SK-N-SH (cell line): ENCODE measurements at places on chromosomes 4 and X. TPM values are rescaled to one million over a fixed set of nuclear protein-coding genes. Genes with fewer than 3 reads are reported as not detected.

GRCh38 chr4:19512086-19512485 is 739.6 kb upstream of the SLIT2 start:
- H3K27ac ChIP-seq: no peak overlapping the region
- no peaks in the 10 kb centered on the region for H3K27me3 ChIP-seq
- H3K36me3 ChIP-seq: no peaks in the 10 kb centered on the region
- no peak for DNase-seq
- H3K4me1 ChIP-seq: no peaks in the 10 kb centered on the region

- no peaks in the 10 kb centered on the region for H3K4me1 ChIP-seq
- H3K36me3 ChIP-seq: no peaks in the 10 kb centered on the region
- no peak overlapping the region for H3K27ac ChIP-seq
- peak; percentile 26 for DNase-seq
- no peak overlapping the region for H3K4me3 ChIP-seq
These were observed 186.5 kb downstream of the MSL3 start for GRCh38 chrX:11944501-11944900.

GRCh38 chr4:74625981-74626380 is 168.3 kb downstream of the BTC start:
- peaks cover 2% of the 10 kb centered on the region; the same call in 1 of the 2 replicates for H3K27me3 ChIP-seq
- DNase-seq: no peak
- H3K36me3 ChIP-seq: no peaks in the 10 kb centered on the region

DNA sequence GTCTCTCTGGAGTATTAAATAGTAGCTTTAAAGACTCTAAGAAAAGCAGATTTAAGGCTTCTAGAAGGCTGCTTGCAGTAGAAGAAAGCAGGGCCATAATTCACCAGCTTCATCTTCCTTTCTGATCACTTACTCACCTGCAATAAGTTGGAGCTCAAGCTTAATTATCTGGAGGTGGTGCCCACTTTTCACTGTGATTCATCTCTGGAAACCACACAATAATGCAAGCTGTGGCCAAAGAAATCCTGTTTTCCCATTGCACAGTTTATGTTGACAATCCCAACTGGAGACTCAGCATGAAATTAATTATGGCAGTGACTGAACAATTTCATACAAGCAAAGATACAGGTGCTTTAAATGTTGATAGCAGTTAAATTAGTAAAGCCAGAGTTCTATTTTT is 14.7 kb downstream of the CWH43 start:
- DNase-seq: no peak
- no peaks in the 10 kb centered on the region for H3K36me3 ChIP-seq
- no peak overlapping the region for H3K27ac ChIP-seq
- peaks cover 20% of the 10 kb centered on the region for H3K27me3 ChIP-seq

DNA sequence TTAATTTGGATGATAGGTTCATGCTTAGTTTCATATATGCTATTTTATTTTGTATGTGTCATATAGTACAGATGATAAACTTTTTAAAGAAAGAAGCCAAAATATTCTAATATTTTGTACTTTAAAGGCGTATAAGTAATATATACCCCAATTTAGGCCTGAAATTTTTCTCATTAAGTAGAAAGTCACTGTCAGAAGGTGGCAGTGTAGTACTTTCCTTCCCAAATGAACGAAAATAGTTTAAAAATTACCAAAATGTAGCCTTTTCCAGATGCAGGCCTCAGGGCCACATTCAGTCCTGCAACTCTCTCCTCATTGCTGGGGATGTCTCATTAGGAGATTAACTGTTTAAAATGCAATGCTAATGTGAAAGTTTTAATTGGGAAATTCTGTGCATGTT is 1263.6 kb downstream of the C4orf33 start:
- DNase-seq: peak; percentile 16
- no peaks in the 10 kb centered on the region for H3K36me3 ChIP-seq
- H3K4me1 ChIP-seq: no peaks in the 10 kb centered on the region
- H3K4me3 ChIP-seq: no peak overlapping the region

DNA sequence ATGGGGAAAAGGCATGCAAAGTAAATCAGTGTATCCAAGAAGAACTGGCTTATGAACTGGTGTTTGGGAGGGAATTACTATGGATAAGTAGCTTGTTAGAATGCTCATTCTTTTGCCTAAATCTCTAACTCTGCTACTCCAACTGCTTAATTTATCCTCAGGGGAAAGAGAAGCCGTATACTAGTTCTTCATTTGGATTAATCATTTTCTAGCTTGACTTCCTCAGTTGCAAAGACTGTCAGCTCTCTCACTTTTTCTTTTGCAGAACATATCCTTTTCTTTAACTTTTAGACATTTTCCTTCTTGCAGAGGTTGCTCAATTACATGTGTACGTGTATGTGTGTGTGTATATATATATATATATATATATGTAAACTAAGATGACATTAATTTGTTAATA is 21.9 kb downstream of the GPRIN3 start:
- no peak overlapping the region for H3K4me3 ChIP-seq
- no peak for DNase-seq
- H3K27me3 ChIP-seq: no peaks in the 10 kb centered on the region
- no peak overlapping the region for H3K27ac ChIP-seq

The VGLL1 gene
- polyA plus RNA-seq: not detected in 2 replicates

GRCh38 chr4:186775902-186776301 is 52.2 kb upstream of the FAT1 start:
- H3K4me3 ChIP-seq: no peak overlapping the region
- H3K4me1 ChIP-seq: no peaks in the 10 kb centered on the region
- no peaks in the 10 kb centered on the region for H3K27me3 ChIP-seq
- no peaks in the 10 kb centered on the region for H3K36me3 ChIP-seq

- no peaks in the 10 kb centered on the region for H3K36me3 ChIP-seq
- peak overlapping the region; percentile 16; the same call in 1 of the 2 replicates for H3K27ac ChIP-seq
- H3K4me1 ChIP-seq: peaks cover 19% of the 10 kb centered on the region; the same call in 1 of the 2 replicates
- DNase-seq: peak; percentile 76
These were observed 9.7 kb upstream of the TREX2 start for GRCh38 chrX:153455571-153455970.

DNA sequence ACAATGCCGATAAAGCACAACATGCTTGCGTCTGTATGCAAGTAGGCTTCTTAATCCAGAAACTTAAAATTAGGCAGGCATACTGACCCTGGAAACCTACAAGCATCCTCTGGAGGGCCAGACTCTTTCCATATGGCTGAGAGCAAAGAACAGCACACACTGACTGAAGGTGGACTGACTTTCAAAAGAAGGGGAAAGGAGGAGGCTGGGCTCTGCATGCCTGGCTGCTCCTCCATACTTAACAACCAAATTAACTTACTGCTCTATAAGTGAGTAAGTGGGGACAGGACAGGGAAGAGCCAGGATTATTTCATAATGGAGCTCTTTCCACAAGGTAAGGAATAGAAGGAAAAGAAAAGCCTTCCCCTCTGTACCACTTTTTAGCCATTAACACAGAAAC is 55.9 kb upstream of the ATP8A1 start:
- no peak for DNase-seq
- H3K27ac ChIP-seq: no peak overlapping the region
- H3K27me3 ChIP-seq: no peaks in the 10 kb centered on the region
- no peak overlapping the region for H3K4me3 ChIP-seq
- no peaks in the 10 kb centered on the region for H3K36me3 ChIP-seq

GRCh38 chr4:128227991-128228571 is 59.5 kb downstream of the PGRMC2 start:
- H3K4me1 ChIP-seq: peaks cover 12% of the 10 kb centered on the region; the same call in 1 of the 2 replicates
- no peak overlapping the region for H3K27ac ChIP-seq
- H3K4me3 ChIP-seq: no peak overlapping the region
- DNase-seq: no peak
- H3K36me3 ChIP-seq: no peaks in the 10 kb centered on the region
- no peaks in the 10 kb centered on the region for H3K27me3 ChIP-seq

DNA sequence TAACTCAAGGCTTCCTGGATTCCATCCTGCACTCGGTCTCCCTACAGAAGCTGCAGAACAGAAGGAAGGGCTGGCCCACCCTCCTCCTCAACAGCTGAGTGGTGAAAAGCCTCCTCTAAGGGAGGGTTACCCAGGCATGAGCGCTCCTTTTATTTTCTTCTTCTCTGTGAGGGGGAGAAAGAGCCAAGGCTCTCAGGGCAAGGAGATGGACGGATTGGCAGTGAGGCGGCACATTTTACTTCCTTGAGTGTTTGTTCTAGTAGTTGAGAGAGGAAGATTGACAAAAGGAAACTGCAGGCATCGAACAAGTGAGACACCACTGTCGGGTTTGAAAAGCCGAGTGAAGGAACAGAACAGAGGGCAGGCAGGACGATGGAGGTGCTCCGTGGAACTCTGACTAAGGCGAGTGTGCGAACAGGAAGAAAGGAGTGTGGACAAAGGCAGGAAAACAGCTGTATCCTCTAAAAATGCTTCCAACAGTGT is 38.4 kb upstream of the STS start:
- DNase-seq: no peak
- H3K27me3 ChIP-seq: no peaks in the 10 kb centered on the region
- no peak overlapping the region for H3K4me3 ChIP-seq
- H3K4me1 ChIP-seq: no peaks in the 10 kb centered on the region; the same call in 1 of the 2 replicates
- no peak overlapping the region for H3K27ac ChIP-seq

The APEX2 gene
- 23.5 and 26.9 TPM in 2 replicates for polyA plus RNA-seq

GRCh38 chrX:78316265-78316664 is 11.1 kb downstream of the CYSLTR1 start:
- H3K4me3 ChIP-seq: no peak overlapping the region
- DNase-seq: no peak
- no peak overlapping the region for H3K27ac ChIP-seq

GRCh38 chrX:68631336-68631735 is 16.1 kb upstream of the STARD8 start:
- DNase-seq: no peak
- H3K4me3 ChIP-seq: no peak overlapping the region
- no peak overlapping the region for H3K27ac ChIP-seq
- no peaks in the 10 kb centered on the region for H3K4me1 ChIP-seq

GRCh38 chr4:24473309-24473721 is 111.0 kb downstream of the DHX15 start:
- DNase-seq: peak; percentile 25
- H3K4me1 ChIP-seq: no peaks in the 10 kb centered on the region; the same call in 1 of the 2 replicates
- peaks cover 19% of the 10 kb centered on the region for H3K27me3 ChIP-seq
- peak overlapping the region; percentile 80 for H3K4me3 ChIP-seq

DNA sequence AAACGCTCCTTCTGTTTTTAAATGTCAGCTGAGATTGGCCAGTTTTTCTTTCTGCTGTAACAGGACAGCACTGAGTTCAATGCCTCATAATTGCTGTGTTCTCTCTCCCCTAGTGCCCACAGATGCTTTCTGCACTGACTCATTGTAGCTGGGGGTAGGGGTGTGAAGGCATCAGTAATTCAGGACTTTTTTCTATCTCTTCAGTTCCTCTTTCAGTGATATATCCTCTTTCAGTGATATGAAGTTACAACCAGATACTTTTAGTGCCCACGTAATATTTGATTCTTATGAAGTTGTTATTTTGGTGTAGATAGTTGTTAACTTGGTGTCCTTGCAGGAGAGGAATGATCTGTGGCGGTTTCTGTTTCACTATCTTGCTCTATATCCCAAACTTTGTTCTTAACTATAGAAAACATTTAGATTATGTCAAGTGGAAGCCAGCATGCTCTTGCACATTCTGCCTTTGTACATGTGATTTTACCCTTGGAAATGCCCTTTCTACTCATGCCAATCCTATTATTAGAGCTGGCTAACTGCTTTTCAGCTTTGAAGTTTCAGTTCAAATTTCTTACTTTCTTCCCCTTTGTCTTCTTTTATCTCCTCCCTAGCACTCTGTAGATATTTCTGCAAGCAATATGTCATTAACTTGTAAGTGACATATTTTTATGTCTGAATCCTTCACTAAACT is 1258.4 kb downstream of the FAM133A start:
- no peaks in the 10 kb centered on the region for H3K27me3 ChIP-seq
- DNase-seq: no peak
- H3K4me1 ChIP-seq: no peaks in the 10 kb centered on the region
- no peak overlapping the region for H3K4me3 ChIP-seq
- no peak overlapping the region for H3K27ac ChIP-seq
- H3K36me3 ChIP-seq: no peaks in the 10 kb centered on the region

DNA sequence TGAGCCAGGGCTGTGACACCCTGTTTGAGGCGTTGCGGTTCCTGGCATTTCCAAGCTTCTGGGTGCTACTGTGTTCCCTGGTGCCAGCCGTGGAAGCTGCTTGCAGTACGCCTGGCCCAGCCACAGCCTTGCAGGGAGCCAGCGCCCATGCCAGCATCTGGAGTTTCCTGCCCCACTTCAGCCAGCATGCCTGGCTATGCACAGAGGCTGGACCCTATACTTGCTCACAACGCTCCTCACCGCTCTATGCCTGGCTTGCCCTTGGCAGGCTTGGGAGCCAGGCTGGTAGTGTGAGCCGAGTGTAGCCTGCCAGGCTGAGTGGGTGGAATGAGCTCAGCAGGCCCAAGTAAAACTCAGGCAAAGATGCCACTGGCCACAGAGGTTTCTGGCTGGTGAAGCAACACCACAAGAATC is 22.4 kb downstream of the PRRG1 start:
- no peak overlapping the region for H3K27ac ChIP-seq
- H3K4me1 ChIP-seq: no peaks in the 10 kb centered on the region
- no peak overlapping the region for H3K4me3 ChIP-seq
- no peaks in the 10 kb centered on the region for H3K36me3 ChIP-seq
- DNase-seq: no peak
